ENCODE measurements at places on chromosomes 12 and 14. TPM values are rescaled to one million over a fixed set of nuclear protein-coding genes. Genes with fewer than 3 reads are reported as not detected.

Gene LTBP2
- 202 TPM for total RNA-seq

Gene FAIM2
- 0.81 TPM for total RNA-seq

Gene KRT6B
- total RNA-seq: not detected

Gene MRPL42
- total RNA-seq: 57.8 TPM

Gene TAS2R43
- total RNA-seq: 2.2 TPM

Gene HOXC9
- not detected for total RNA-seq

Gene METTL1
- 3.6 TPM for total RNA-seq

Gene SLCO1A2
- not detected for total RNA-seq

Gene ACTR6
- total RNA-seq: 12.6 TPM

Gene SIRT4
- 0.79 TPM for total RNA-seq

Gene TSPAN9
- total RNA-seq: 44.2 TPM

Gene PRH2
- total RNA-seq: not detected

Gene IPO4
- 32.3 TPM for total RNA-seq

Gene RIPK3
- 0.40 TPM for total RNA-seq

Gene SMCO2
- 0.13 TPM for total RNA-seq

Gene GLT1D1
- total RNA-seq: not detected

Gene TMED10
- 255 TPM for total RNA-seq

Gene WSCD2
- under 0.01 TPM for total RNA-seq

Gene SVOP
- not detected for total RNA-seq

Gene KLRC4
- total RNA-seq: not detected

Gene LMO3
- 0.99 TPM for total RNA-seq

Gene E2F7
- 8.2 TPM for total RNA-seq

Gene DPPA3
- total RNA-seq: not detected

Gene FOXN4
- total RNA-seq: not detected

Gene NEUROD4
- total RNA-seq: not detected

Gene NKX2-8
- not detected for total RNA-seq

Gene TMEM132D
- not detected for total RNA-seq

Gene OR4K13
- not detected for total RNA-seq

Gene ACVRL1
- total RNA-seq: 61.3 TPM

Gene NTN4
- 347 TPM for total RNA-seq

Gene HOXC11
- not detected for total RNA-seq

Gene SLC5A8
- total RNA-seq: not detected

Gene MYH6
- not detected for total RNA-seq

Gene TTC9
- total RNA-seq: 5.3 TPM

Gene PARP11
- 2.5 TPM for total RNA-seq

Gene TMEM233
- 0.26 TPM for total RNA-seq

Gene IFNG
- total RNA-seq: not detected

Gene ISM2
- not detected for total RNA-seq

Gene ABCC9
- 0.37 TPM for total RNA-seq

Gene TAS2R20
- 1.8 TPM for total RNA-seq

Gene SYCP3
- total RNA-seq: 0.13 TPM

Gene MTRFR
- 10.8 TPM for total RNA-seq

Gene FOXA1
- not detected for total RNA-seq

Gene ADCY4
- 2.6 TPM for total RNA-seq

Gene ANKS1B
- total RNA-seq: 3.0 TPM

Gene BHLHE41
- total RNA-seq: 3.8 TPM

Gene IFNG-AS1
- total RNA-seq: 0.26 TPM

Gene PMCH
- total RNA-seq: not detected

Gene OTOGL
- total RNA-seq: 1.6 TPM

Gene KLRC2
- not detected for total RNA-seq

Gene CIROP
- 0.06 TPM for total RNA-seq

Gene ART4
- 3.5 TPM for total RNA-seq

Gene FGD6
- total RNA-seq: 4.4 TPM

Gene GPR68
- 0.75 TPM for total RNA-seq

Gene NT5DC3
- 7.5 TPM for total RNA-seq

Gene LRR1
- 21.1 TPM for total RNA-seq

Data from aortic smooth muscle cell (primary cell).